ENCODE measurements at places on chromosomes 1 and 21.

GRCh38 chr1:224431726-224432125, 2.9 kb downstream of the WDR26 start:
- no peak for DNase-seq

DNA sequence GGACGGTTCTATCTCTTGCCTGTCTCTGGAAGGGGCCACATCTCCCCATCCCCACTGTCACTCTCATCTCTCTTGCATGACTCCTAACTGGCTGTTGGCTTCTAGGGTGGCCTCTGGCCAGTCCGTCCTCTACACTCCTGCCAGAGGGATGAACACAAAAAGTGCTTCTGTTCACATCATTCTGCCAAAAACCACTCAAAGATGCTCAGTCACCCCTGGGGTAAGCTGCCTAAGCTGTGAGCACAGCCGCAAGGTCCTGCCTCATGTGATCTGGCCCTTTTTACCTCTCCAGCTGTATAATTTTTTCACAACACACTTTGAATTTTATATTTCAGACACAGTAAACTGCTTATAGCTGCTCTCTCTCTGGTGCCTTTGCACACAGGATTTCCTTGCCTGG, 97.6 kb upstream of the CD34 start:
- DNase-seq: no peak

DNA sequence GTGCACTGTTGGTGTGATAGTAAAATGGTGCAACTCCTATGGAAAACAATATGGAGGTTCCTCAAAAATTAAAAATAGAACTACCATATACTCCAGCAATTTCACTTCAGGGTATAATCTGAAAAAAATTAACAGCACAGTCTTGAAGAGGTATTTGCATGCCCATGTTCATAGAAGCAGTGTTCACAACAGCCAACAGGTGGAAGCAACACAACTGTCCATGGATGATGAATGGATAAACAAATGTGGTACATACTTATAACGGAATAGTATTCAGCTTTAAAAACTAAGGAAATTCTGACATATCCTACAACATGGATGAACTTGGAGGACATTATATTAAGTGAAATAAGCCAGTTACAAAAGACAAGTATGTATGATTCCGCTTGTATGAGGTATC, 8.2 kb downstream of the TTLL7 start:
- DNase-seq: no peak

- no peak for DNase-seq
These were observed 312 bp downstream of the ARNT start for GRCh38 chr1:150876119-150876454.

All from activated B cell treated with CpG ODN at 0.5 μM for 24 hours (primary cell).